ENCODE measurements at places on chromosomes 6 and 20.

DNA sequence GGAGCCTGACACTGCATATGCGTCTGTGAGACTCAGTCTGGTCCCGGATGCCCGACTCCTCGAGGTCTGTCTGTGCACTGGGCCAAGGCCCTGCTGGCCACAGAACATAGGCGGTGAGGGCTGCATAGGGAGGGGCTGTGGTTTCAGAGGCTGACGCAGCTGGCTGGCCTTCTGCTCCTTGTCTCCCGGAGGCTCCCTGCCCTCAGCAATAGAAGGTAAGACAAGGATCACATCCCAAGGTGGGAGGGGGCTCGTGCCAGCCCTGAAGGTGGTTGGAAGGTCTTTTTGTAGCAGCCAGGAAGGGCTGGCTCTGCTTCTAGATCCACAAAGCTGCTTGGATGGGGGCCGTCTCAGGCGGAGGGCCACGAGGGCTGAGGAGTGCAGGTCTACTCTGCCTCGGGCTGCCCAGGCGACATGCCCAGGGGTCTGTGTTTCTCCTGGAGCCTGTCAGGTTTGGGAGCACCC is 239.8 kb upstream of the SULF2 start:
- no peak for DNase-seq

GRCh38 chr6:139129284-139129683 is 5.6 kb upstream of the HECA start:
- no peak for DNase-seq

- no peak for DNase-seq
Measured at GRCh38 chr6:1669996-1670395, 60.3 kb downstream of the FOXC1 start.

DNA sequence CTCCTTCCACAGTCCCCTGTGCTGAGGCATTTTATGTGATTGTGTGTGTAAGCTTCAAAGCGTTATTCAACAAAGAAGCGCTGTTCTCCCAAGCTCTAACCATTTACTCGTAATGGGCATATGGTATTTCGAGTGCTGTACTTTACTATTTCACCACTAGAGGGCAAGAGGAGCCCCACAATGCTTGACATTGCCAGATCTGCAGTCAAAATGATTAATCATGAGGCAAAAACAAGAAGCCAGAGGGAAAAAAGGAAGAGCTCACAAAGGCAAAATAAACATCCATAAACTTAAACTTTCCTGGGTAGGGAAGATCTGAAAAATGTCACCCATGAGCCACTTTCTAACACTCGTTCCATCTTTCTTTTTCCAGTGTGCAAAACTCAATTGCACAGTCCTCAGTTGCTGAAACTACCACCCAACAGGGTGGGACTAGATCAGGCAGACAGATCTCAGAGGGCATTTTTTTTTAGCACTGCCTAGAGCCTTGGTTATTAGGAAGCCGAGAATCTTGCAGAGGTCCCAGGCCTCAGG is 215.0 kb upstream of the PLCB4 start:
- DNase-seq, result peak; percentile 27

DNA sequence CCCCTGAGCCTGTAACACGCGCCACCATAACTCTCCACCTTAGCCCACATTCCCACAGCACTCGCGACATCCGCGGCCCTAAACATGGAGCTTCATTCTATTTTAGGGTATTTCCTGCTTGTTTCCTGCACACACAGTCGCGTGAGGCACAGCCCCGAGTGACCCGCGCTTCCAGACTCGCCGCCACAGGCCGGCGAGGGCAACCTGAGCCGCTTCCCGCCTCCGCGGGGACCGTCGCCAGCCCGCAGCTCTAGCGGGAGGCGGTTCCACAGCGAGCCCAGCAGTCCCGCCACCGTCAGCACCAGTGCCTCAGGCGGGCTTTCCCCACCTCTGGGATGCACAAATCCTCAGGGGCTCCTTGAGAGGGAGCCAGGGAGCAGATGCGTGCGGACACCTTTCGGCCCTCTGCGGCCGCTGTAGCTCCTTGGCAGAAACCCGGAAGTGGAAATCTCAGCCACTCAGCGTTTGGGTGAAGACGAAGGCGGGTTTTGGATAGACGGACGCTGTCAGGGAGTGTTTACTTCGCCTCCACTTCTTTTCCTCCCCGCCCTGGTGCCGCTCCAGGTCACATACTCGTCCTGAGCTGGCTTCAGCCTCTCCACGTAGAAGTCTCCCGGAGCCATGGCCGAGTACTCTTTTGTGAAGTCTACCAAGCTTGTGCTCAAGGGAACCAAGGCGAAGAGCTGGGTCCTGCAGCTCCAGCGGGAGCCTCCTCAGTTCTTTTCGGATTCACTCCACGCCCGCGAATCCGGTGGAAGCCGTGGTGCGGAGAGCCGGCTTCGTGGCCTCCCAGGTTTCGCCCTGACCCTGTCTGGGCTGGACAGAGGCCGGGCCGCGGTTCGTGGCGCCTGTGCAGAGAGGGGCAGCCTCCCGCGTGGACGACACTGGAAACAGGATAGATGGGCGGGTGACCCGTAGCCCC is 2177.4 kb upstream of the DEFB115 start:
- DNase-seq, result no peak

DNA sequence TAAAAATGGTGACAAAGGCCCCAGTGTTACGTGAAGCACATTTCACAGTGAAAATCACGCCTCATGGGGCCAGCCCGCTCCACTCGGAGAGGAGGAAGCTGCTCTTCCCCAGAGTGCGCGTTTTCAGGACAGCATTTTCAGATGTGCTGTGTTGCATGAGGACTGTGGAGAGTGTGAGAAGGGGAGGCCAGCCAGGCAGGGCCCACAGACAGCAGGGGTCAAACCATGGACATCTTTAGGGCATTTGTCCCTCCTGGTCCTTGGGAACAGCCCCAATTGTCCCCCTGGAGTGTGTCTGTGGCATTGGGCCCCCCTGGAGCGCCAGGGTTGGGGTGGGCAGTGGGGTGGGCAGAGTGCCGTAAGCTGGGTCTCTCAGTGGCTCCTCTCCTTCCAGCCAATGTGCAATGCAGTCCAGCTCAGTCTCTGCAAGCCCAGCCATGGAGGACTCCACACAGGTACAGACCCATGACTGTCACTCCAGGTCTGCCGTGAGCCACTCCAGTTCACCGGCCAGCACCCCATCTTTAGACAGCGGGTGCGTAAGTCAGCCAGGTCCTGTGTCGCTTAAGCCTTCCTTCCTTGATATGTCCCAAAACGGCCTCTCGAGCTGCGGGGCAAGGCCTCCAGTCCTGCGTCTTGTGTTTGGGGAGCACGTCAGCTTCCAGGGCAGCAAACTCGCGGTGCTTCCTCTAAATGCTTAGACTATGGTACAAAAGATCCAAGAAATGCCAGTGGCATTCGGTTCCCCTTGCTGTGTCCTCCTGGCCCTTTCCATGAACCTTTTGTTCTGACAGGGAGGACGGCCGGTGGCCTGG is 159.3 kb upstream of the AFDN start:
- no peak for DNase-seq

DNA sequence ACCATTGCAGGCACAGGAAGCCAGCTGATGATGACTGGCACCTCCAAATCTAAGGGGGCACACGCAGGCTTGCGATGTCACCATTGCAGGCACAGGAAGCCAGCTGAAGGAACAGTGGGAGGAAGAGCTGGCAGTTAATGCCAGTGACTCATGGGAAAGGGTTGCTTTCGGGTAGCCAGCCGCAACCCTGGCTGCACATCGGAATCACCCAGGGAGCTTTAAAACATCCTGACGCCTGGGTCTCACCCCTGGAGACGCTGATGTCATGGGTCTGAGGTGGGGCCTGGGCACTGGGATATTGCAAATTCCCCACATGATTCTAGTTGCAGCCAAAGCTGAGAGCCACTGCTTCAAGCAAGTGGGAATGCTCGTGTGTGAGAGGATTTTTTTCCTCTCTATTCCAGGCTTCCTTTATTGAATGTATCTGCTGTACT is 16.1 kb upstream of the CCN6 start:
- DNase-seq, result no peak

GRCh38 chr20:53943522-53944291 is 126.7 kb downstream of the BCAS1 start:
- peak; percentile 42 for DNase-seq

DNA sequence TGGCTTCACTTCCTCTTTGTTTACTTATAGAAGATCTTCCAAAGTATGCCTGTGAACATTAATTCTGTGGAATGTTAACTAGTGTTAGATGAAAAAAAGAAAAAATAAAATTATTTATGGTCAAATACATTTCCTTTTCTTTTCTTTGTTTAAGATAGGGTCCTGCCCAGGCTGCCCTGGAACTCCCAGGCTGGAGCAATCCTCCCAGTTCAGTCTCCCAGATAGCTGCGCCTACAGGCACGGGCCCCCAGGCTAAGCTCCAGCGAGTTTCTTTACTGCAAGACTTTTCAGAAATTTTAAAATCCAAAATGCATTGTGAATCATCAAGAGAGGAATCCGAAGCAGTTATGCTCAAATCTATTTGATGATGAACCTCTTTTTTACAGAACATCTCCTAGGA is 39.3 kb upstream of the IL20RA start:
- no peak for DNase-seq

DNA sequence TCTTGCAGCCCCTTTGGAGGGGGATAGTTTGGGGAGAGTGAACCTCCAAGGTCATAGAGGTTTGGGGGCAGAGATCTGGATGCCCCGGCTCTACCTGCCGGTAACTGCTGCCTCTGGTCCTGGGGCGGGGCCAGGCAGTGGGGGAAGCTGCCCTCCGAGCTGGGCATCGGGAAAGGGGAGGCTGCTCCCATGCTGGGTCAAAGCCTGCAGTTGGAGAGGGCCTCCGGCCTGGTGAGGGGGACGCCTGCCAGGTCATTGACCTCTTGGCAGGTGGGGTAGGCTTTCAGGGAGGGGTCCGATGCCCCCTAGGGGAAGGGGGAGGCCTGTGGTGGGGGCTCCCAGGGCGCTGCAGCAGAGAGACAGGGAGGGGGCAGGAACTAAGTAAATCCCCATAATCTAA is 7.1 kb downstream of the COL11A2 start:
- no peak for DNase-seq

DNA sequence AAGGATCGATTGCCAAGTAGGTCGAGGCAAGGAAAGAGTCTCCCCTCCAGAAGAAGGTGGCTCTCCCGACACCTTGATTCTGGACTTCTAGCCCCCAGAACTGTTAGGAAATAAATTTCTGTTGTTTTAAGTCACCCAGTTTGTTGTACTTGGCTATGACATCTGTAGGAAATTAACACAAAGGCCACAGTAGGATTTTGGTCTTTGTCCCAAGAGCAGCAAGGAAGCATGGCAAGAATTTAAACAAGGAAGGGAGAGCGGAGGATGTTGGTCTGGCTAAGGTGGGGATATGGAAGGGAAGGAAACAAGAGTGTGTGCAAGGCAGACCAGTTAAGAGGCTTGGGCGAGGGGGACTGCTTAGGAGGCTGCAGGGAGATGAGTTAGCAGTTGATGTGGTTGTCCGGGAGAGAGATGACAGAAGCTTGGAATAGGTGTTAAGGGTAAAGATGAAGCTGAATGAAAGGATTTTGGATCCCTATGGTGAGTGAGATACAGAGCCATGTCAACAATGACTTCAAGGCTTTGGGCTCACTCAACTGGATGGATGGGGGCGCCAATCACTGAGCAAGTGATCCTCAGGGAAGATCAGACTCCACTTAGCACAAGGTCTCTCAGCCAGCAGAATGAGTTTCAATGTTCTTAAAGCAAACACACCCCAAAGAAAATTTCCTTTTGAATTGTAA is 140.5 kb upstream of the ZNF217 start:
- DNase-seq, result no peak

DNA sequence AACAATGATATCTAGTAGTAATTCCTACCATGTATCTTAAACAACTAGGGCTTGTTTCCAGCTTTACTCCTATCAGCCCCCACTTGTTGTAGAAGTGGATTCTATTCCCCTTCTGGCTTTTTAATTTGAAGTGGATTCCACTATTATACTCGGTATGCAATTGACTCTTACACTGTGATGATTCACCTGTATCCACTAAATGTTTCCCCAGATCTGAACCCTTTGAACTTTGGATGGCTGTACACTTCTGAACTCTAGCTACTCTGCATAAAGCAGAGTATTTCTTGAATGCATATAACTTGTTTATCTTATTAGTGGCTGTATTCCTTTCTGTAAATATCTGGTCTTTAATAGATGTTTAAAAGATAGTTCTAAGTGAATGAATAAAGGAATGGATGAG is 538.4 kb upstream of the NRSN1 start:
- DNase-seq, result no peak

- DNase-seq, result no peak
Measured at GRCh38 chr6:170461556-170462365, 91.3 kb downstream of the PSMB1 start.

DNA sequence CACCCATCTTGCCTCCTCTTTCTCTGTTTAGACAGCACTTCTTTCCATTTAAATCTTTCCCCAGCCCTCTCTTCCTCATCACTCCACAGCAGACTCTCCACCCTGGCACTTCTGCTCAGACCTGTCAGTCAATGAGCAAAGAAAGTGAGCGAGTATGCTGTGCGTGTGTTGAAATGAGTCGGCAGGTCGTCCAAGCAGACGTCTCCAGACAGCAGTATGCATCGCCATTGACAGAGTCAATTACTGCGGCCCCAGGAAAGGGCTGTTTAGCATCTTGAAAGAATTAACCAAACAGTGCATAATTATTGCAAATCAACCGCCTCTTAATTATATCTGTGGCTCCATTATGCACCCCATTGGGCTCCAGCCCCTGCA is 54.8 kb upstream of the KCNG1 start:
- DNase-seq, result no peak

GRCh38 chr6:138104618-138105213 is 2.5 kb downstream of the PERP start:
- no peak for DNase-seq

Data from CD4-positive, alpha-beta T cell treated with Interleukin-21 for 1 hour (primary cell).